ENCODE measurements at places on chromosomes 1 and 21.

DNA sequence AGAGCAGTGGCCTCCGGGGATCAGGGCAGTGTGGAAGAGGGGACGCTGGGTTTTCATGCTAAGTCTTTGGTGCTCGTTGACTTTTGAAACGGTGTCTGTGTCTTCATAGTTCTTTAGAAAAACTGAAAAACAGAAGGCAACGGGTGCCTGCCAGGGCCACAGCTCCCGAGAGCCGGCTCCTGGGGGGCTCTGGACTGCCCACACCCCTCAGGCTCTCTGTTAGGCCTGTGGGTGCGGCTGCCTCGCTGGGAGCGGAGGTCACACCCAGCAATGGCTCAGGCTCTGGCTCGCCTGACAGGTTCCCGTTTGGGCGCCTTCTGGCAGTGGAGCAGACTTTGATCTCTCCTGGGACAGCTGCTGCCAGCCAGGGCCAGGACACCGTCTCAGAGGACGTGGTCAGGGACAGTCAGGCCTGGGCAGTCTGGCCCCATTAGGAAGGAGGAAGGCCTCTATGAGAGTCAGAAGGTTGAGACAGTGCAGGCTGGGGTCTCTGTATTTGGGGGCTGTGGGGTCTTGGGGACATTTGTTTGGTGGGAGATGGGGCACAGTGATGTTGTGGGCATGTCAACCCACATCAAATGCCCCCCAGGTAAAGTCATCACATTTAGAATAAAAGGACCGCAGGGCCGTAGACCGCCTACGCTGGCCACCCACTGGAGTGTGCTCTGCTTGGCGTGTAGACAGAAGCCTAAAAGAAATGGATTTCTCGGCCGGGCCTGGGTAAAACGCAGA is 5.6 kb downstream of the ARHGEF16 start:
- DNase-seq: no peak

DNA sequence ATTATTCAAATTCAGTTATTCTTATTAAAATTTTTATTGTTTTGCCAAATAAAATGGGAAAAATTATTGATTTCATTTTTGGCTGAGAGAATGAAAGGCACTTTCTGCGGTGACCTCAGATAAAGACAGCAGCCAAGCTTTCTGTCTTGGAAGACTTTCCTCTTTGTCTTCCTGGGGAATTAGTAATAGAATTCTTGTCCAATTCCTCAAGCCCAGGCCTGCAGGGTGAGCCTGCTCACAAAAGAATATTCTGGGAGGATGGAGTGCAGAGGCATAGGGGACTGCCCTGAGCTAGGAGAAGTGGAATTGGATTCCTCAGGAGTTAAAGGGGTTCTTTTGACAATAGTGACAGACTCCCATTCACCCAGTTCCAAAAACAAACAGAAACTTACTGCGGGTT is 614.5 kb upstream of the ADGRL2 start:
- DNase-seq: no peak

DNA sequence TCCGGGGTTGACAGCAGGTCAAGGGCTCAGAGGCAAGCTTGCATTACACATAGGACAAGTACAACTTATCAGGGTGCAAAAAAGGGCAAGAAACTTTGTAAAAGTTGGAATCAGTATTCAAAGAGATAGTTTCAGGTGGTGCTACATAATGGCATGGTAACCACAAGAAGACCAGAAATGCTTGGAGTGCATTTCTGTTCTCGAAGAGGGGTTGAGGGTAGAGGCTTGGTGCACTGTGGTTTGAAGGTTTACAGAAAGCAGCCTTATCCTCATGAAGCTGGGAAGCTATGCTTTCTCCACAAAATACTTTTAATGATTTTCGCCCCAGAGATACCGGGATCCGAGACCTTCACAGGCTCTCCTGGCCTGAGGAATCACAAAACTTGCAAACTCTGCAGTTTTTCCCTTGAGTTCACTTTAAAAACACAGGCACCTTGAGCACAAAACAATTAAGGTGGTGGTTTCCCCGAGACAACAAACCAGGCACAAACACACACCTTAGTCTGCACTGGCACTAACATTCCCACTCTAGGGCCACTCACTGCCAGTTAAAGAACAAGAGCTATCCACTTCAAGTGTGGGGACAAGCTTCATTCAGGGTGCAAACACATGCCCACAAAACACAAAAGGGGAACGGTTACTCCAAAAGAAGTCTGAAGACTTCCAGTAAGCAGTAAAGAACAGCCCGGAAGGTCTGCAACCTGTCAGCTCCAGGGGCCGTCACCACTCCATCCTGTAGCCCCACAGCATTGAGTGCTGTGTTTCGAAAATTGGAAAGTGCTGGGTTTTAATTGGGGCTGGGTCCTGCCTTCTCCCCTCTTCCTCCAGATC is 29.8 kb upstream of the NFIA start:
- no peak for DNase-seq

DNA sequence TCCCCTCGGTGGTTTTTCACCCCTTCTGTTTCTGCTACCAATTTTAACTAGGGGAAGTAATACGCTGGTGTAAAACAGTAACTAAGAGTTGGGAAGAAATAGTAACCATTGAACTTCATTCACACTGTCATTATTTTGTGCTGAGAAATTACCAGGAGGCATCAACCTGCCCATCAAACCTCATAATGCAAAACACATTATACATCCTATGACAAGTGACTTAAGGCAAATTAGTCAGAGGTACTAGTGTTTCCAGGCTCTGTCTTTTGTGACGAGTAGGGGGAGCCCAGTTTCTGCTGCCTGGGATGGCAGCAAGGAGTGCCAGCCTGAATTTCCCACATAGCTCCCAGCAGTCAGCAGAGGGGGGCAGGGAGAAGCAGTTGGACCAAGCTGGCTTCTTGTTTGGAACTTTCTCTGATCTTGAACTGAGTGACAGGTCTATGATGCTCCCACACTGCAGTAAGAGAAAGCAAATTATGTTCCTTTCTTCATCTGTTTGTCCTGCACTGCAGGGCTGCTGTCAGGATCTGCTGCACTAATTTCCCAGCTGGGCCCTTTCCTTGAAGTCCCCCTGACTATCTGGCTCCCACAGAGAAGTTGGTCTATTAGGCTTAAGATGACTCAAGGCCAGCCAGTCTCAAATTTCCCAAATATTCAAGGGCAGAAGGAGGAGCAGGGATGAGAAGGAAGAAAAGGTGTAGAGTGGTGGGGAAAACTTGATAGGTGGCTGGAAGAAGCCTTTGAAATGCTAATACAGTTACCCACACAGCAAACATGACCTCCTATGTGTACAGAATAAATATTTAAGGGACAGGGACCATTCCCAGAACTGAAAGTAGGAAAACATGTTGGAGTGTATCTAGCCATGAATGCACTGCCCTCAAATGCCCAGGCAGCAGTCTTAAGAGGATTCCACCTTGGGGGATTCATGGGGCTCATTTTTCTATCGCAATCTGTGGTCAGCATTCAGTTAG is 322.8 kb downstream of the SEC16B start:
- no peak for DNase-seq

GRCh38 chr1:177124577-177125278 is 39.8 kb downstream of the ASTN1 start:
- DNase-seq: no peak

DNA sequence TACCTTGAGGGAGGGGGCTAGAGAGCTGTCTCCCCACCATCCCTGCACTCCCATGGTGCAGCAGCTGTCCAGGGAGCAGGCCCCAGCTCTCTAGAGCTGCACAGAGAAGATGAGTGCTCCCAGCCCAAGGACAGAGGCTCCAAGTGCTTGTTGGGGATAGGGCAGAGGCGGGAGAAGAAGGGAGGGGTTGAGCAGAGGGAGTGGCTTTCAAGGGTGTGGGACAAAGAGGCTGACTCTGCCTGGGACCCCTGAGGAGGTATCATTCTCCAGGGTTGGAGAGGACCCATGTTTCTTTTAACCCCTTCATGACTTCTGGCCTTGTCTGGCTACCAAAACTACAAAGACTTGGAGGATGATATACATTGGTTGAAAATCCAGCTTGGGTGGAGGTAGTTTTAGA is 14.6 kb downstream of the FOXD2 start:
- DNase-seq: no peak

GRCh38 chr1:44256762-44257554 is 43.7 kb downstream of the DMAP1 start:
- DNase-seq: no peak

Data from suppressor macrophage treated with lipopolysaccharide for 4 hours (primary cell).